ENCODE measurements at places on chromosomes 1 and 21.

DNA sequence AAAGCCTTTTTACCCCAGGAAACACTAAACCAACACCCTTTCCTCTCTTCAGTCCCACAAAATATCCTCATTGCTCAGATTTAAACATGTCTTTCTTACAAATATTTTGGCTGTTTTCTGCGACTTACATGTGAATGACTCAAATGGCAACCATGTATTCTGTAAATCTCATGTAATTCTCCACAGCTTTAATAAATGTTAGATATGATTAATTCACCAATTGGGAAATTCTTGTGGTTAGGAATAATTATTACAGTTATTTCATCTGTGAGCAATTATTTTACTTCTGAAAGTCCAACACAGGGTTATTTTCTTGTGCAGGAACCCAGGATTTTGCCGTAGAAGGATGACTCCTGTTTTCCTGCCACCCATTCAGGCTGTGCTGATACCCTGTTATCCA lies 431.5 kb downstream of the LMO4 start:
- no peak for DNase-seq
- no peak overlapping the region for H3K27ac ChIP-seq
- H3K27me3 ChIP-seq = no peaks in the 10 kb centered on the region
- H3K36me3 ChIP-seq = no peaks in the 10 kb centered on the region
- no peaks in the 10 kb centered on the region for H3K4me1 ChIP-seq

DNA sequence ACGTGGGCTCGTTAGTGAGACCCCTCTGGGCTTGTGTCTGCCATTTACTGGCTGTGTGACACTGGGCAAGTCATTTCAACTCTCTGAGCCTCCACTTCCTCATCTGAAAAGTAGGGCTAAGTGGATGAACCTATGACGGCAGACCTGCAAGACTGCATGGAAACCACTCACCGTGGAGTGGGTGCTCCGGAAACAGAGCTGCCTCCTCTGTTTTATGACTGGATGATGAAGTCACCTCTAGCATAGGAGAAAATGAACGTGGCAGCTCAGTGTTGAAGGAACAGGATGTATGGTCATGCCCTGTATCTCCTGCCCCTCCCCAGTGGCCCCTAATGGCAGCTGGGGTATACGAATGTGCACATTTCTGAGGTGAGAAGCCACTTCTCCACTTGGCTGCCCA lies 40.5 kb downstream of the STPG1 start:
- no peaks in the 10 kb centered on the region for H3K4me1 ChIP-seq
- no peak for DNase-seq
- no peaks in the 10 kb centered on the region for H3K36me3 ChIP-seq

DNA sequence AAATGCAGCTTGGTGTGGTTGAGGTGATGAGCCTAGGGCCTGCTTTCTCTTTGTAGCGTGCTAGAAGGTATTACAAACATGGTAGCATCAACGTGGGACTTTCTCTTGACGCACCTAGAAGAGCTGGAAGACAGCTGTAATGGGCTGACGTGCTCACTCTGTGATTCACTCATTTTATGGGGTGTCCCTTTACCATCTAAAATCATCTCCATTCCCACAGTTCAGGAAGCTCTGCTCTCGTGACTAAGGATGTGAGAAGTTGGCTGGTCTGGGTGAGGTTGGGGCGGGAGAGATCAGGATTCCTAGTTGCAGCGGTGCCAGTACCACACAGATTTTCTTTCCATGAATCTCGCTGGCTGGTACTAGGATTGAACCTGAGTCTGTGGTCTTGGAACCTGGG lies 4.2 kb downstream of the HTR6 start:
- no peak overlapping the region for H3K27ac ChIP-seq
- H3K4me1 ChIP-seq = no peaks in the 10 kb centered on the region
- H3K36me3 ChIP-seq = no peaks in the 10 kb centered on the region
- no peak overlapping the region for H3K4me3 ChIP-seq
- DNase-seq = no peak
- H3K27me3 ChIP-seq = no peaks in the 10 kb centered on the region

GRCh38 chr1:158163000-158163947 lies 17.4 kb upstream of the CD1D start:
- no peaks in the 10 kb centered on the region for H3K27me3 ChIP-seq
- H3K27ac ChIP-seq = no peak overlapping the region
- no peak overlapping the region for H3K4me3 ChIP-seq
- H3K4me1 ChIP-seq = peaks cover 5% of the 10 kb centered on the region
- DNase-seq = no peak

GRCh38 chr1:88221411-88221810 lies 462.7 kb upstream of the PKN2 start:
- no peak overlapping the region for H3K27ac ChIP-seq
- H3K27me3 ChIP-seq = peaks cover 12% of the 10 kb centered on the region
- DNase-seq = no peak
- no peaks in the 10 kb centered on the region for H3K4me1 ChIP-seq
- H3K4me3 ChIP-seq = no peak overlapping the region

DNA sequence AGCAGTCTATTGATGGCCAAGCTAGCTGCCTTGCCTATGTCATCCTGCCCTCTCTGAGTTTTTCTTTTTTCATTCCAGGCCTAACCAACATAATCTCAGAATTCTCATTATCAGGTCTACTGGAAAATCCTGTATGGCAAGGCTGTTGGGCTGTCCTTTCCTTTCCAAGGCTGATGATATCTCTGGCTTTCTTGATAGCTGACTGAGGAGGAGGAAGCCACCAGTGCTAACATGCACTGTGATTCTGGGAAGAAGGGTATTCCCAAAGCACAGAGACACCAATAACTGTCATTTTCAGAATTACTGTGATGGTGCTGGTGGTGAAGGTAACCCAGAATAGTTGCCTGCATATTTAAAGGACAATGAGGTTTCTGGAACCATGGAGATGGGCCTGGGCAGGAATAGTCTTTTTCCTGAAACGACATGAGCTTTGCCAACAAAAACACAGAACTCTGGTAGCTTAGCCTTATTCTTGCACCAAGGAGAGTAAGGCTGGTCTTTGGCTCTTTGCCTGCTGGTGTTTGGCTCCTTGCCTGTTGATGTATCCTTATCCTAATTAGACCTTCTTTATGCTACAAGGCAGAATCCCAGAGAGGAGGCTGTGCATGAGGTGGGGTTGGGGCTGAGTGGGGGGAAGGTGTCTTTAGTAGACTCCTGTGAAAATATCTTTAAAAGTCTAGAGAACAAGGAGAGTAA lies 157.4 kb downstream of the TNFSF18 start:
- no peaks in the 10 kb centered on the region for H3K36me3 ChIP-seq
- H3K27me3 ChIP-seq = no peaks in the 10 kb centered on the region
- no peak for DNase-seq
- H3K4me1 ChIP-seq = peaks cover 33% of the 10 kb centered on the region
- H3K4me3 ChIP-seq = no peak overlapping the region
